ENCODE measurements at places on chromosomes 1 and 21.

DNA sequence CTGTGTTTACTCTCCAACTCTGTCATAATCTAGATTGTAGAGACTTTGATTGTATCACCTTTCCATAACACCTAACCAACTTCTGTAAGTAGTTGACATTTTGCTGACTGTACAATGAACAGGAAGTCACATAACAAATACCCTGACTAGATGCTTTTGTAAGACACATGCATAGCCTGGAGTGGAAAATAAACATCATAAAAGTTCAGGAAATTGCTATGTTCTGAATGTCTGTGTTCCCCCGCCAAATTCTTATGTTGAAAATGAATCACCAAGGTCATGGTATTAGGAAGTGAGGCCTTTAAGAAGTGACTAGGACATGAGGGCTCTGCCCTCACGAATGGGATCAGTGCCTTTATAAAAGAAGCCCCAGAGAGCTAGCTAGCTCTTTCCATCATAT lies 40.4 kb upstream of the ZSWIM5 start:
- DNase-seq, result no peak

GRCh38 chr1:18805150-18805879 lies 54.1 kb downstream of the TAS1R2 start:
- DNase-seq, result no peak

- DNase-seq, result no peak
These were observed 6.8 kb downstream of the TRNP1 start for GRCh38 chr1:27000090-27000816.

GRCh38 chr1:21763694-21764419 lies 19.1 kb downstream of the USP48 start:
- no peak for DNase-seq

- no peak for DNase-seq
These were observed 367 bp downstream of the WNT2B start for GRCh38 chr1:112509005-112509659.

GRCh38 chr1:67840449-67840848 lies 7.2 kb upstream of the GNG12 start:
- DNase-seq, result no peak

GRCh38 chr1:220950576-220950975 lies 71.3 kb downstream of the HLX start:
- DNase-seq, result no peak

DNA sequence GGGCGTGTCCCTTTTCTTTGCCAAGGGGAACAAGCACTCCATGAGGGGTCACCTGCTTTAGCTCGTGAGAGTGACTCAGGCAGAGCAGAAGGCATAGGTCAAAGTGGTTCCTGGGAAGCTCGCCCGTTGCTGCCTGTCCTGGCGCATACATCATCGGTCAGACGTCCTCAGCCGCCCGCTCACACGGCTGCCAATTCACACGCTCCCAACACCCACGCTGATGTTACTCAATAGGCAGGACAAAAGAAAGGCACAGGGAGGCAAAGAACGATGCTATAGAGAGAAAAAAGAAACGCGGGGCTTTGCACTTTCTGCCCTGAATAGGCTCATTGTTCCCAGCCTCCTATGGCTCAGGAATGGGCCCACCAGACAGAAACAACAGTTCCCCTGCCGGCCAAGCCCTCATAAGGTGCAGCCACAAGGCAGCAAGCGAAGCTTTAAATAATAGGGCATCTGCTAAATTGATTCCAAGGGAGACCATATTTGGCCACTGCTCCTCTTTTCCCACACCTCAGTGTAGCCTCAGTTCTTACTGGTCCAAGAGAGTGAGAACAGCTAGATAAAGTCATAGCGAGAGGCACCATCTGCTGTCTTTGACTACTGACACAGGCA lies 38.7 kb downstream of the VTCN1 start:
- DNase-seq, result no peak

DNA sequence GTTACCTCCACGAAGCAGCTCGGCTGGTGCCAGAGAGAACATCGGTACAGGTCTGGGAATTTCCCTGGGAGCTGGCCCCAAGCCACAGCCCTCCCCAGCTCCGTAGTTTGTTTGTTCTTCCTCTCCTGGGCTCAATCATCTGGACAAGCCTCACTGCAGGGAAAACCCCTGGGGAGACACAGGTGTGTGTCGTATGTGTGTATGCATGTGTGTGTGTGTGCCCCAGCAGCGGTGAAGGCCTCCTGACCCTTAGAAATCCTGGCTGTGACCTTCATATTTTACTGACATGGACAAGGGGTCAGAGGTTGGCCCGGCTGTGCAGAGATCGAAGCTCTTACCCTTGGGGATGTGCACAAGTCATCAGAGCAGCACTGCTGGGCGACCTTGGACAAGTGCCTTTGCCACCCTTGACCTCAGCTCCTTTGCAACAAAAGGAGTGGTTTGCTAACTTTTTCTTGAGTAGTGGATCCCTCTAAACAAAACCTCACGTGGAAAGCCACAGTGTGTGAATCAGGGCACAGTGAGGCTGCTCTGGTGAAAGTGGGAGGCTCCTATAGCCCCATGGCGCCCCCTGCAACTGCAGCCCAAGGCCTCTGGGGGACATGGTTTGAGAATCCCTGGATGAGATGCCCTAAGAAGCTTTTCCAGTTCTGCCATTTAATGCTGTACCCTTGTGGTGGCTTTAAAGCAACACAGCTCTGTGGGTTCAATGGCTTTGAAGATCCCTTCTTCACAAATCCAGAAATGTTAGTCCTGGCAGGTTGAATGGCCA lies 12.3 kb upstream of the IL22RA1 start:
- no peak for DNase-seq

GRCh38 chr1:63721531-63722189 lies 52.2 kb upstream of the ROR1 start:
- DNase-seq, result no peak

DNA sequence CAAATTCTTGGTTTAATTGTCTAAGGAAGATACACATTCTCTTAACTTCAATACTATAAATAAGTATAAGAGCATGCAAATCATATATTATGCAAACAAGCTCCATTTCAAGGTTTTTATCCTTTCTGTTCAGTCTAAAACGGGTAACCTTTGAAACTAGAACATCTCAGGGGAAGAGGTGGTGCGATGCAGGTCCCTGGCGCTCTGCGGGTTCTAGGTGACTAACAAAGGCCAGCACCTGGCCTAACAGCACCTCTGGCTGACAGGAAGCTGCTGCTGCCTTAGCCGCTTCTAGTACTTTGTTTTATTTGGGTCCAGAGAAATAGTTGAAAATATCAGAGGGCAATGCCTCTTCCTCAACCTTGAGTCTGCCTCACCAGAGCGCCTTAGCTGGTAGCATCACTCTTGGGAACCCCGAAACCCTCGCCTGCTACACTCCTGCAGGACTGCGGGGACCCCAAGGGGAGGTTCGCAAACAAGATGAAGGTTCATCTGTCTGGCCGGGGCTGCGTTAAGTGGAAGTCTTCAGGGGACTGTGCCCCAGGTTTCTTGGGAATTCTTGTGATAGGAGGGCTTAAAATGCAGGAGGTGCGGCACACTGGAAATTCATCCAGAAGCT lies 45.5 kb downstream of the PRDM15 start:
- no peak for DNase-seq

GRCh38 chr1:109112056-109112651 lies 1.8 kb upstream of the ELAPOR1 start:
- no peak for DNase-seq

- no peak for DNase-seq
These were observed 40.1 kb downstream of the S100A10 start for GRCh38 chr1:151953409-151954094.

DNA sequence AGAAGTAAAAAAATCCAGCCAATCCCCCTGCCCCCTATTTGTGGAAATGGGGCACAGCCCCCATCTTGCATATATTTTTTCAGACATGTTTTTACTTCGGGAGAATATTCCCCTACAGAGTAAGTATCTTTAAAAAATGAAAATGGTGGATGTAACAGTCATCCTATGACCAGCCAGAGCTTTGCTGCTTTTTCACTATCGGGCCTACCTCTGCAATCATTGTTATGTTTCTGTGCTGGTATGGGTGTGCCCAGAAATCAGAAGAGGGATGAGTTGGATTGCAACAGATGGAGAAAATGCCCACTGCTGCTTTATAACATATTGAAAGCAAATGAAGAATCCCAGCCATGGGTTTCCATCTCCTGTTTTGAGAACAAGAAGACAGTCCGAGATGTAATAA lies 2.9 kb downstream of the CD247 start:
- DNase-seq, result no peak

DNA sequence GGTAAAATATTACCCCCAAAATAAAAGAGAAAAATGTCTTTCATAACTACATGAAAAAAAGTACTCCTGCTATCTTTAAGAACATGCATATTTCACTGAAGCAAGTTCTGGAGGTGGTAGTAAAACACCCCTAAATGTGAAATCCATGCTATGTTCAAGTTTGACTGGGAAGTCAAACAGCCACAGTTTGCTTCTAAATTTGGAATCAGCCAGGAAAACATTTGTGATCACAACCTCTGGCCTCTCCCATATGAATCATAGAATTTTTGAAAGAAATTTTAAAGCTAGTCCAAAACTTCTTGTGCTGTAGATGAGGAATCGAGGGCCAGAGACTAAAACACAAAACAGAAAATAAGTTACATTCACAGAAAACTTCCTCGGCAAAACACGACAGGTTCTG lies 6.6 kb downstream of the SORT1 start:
- DNase-seq, result no peak

DNA sequence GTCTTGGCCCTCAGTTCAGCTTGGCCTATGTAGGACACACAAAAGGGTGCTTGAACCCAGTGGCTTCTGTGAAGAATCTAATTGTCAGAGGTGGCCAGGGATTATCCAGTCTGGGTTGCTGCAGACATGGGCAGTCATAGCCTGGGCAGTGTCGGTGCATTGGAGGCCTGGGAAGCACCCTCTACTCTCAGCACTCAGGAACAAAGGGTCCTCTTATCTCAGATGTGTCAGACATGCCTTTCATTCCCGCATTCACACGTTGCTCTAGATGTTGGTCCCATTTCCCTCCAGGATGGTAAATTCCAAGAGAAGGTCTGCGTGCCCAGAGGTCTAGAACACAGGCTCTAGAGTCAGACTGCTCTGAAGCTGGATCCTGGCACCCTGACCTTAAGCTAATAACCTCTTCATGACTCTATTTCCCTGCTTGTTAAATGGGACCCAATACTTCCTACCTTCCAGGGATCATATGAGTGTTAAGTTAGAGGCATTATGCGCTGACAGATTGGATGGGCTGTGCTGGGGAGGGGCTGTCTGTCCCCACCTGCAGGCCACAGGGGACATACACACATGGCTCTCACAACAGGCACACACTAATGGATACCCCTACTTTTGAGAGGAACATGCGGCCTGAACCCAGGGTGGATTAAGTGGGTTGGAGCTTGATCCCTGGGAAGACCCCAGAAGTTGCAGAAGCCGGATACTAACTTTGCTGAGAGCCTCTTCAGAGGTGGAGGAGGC lies 16.5 kb upstream of the EDN2 start:
- DNase-seq, result no peak

GRCh38 chr1:102628109-102628613 lies 480.2 kb downstream of the COL11A1 start:
- DNase-seq, result no peak

DNA sequence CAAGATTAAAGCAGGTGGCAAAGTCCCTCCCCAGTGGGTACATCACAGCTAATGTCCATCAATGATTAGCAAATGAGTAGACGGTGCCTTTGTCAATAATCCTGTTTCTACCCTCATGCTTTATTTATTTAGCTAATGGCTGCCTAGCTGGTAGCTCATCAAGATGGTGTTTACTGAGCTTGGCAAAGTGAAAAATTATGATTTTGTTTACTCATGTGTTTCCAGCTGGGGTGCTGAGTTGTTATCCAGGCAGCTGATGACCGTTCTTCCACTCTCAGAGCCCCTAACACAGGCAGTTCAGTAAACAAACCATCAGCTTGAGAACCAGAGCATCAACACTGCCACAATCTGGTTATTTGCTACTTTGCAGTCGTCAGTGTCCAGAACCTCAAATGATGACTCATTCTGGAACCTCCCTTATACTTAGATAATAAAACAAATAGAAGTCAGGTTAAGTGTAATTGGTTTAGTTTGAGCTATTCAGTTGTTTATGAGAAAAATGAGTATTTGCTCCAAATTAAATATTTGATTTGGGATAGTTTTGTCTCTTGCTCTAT lies 163.9 kb downstream of the ST6GALNAC5 start:
- no peak for DNase-seq

DNA sequence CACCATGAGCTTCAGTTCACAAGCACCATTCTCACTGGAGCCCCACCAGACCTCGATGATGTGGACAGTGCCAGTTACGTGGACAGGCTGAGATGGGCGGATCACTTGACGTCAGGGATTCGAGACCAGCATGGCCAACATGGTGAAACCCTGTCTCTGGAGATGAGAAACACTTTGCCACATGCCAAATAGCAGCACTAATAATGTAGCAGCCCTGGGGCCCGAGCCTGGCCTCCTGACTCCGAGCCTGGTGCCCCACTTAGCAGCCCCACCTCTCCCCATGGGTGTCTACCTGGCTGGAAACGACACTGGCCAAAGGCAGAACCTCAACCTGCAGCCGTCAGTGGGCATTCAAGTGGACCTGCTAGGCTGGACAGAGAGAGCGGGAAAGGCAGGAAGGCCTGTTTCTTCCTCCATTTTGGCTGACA lies 129.1 kb downstream of the TOMM20 start:
- no peak for DNase-seq

DNA sequence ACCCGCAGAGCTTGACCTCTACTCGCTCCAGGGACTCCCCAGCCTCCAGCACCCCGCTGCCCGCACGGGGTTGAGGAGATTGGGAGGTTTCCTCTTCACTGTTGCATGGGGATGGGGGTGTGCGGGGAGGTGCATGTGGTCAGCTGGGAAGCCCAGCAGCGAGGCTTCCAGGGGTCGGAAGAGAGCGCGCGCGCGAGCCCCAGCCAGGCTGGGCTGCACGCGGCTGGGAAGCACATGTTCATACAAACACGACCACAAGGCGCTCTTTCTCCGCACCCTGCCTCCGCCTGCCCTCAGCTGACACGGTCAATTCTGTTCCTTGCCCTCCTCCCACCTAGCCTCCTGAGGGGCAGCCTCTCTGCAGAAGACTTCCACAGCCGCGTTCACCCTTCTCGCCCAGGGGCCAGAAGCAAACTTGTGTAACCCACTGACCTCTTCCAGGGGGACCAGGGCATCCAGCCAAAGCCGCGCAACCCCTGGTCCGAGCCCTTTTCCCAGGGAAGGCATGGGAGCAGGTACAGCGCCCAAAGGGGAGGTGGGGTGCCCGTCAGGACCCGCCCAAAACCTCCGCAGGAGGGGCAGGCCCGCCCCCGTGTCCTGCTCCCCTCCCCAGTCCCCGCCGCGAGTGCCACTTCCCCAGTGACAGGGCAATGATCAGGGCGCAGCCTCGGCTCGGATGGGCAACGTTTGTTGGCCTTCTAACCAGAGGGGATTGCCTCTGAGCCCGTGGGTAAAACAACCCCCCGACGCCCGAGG lies 1.3 kb downstream of the COL24A1 start:
- no peak for DNase-seq

DNA sequence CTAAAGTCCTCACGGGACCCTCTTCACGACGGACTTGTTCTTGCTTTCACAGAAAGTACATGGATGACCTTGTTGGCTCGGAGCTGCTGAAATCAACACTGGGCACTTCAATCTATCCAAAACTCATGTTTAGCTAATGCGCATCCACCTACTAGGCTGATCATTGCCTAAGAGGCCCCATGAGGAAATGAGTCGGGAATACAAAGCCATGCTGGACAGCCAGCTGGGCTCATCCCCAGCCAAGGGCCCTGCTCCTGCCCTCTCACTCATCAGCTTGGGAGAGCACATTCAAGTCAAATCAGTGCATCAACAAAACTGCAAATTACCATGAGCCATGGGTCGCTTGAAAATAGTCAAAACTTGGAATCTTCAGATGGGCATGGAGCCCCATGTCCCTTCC lies 14.8 kb upstream of the HEYL start:
- no peak for DNase-seq

GRCh38 chr1:246797597-246797996 lies 73.4 kb downstream of the SCCPDH start:
- no peak for DNase-seq
